ENCODE measurements at places on chromosomes 11 and 22.
A peak's percentile ranks its signal among the peaks of the same experiment; 100 is the strongest.

DNA sequence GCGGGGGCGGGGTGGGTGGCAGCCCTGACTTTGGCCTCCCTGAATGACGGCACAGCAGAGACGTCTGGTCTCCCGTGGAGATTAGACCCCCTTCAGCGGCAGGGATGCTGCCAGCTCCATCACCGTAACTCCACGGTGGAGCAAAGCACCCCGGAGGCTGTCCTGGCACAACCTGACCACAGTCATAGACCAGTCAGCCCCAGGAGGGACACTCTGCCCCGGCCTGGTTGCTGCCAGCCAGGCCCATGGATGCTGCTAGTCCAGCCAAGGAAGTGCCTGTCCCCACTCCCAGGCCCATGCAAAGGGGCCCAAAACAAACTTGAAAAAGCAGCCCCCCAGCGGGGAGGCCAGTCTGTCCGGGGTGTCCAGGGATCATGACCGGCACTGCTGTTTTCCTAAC, 11.5 kb upstream of the ANO1 start:
- no peak for DNase-seq

DNA sequence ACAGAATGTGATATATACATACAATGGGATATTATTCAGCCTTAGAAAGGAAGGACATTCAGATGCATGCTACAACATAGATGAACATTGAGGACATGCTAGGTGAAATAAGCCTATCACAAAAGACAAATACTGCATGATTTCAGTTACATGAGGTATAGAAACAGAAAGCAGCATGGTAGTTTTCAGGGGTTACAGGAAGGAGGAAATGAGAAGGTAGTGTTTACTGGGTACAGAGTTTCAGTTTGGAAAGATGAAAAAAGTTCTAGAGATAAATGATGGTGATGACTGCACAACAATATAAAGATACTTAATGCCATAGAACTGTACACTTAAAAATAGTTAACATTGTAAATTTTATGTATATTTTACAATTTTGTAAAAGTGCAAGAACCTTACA, 266.7 kb upstream of the C11orf87 start:
- DNase-seq, result no peak

GRCh38 chr11:61596990-61597389, 16.1 kb upstream of the SYT7 start:
- no peak for DNase-seq

DNA sequence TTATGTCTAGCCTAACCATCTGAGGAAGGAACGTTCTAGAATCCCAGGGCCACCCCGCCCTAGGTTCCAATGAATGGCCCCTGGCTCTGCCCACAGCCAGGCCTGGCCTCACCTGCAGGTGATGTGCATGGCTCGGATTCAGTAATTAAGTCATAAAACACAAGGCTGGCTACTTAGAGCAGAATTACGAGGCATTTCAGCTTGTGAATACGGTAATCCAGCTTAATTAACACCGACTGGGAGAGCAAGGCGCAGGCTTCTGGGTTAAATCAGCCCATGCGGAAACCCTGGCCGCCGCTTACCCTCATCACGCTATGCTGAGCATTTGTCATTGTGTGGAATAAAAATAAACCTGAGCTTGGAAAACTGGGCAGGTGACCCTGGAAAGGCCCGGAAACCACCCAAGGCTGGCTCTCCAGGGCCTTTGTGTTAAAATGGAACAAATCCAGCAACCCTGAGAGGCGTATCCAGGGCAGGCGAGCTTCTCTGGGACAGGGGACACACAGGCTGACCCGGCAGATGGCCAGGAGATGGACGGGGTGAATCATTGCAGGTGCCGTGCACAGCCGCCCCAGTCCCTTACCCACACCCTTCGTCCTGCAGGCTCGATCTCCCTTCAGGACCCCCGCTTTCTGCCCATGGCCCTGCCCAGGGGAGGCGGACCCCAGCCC, 220.2 kb downstream of the CTTN start:
- DNase-seq, result no peak

DNA sequence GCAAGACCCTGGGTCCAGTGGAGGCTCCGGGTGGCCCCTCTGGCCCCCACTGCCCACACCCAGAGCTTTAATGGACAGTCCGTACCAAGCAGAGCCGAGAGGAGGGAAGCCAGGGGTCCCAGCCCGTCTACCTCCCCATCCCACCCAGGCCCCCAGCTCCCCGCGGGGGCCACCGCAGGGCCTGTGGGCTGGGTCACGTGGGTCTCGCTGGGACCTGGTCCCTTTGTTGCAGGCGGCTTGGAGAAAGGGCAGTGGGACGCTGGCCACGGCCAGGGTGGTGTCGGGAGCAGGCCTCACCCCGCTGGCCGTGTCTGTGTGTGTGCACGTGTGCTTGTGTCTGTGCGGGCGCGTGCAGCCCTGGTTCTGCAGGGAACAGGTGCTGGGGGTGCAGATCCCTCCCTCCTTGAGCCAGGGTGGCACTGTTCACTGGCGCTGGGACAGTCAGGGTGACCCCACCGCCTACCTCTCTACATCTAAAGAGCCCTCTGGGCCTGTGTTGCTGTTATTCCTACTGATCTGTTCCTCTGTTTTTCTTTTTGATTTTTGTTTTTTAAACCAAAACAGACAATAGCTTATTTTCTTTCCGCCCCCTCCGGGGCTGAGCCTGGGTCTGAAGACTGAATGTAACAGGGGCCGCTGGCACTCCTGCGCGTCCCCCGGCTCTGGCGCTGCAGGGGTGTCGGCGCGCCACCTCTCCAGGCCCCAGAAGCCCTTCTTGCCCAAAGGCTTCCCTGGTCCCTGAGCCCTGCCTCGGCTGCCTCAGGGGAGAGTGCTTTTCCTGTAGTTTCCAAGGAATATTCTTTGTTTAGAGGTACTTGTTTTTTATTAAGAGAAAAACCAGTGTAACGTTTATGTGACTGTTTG, 20.1 kb upstream of the TMEM191C start:
- DNase-seq, result no peak

GRCh38 chr11:48107188-48107704, 109.4 kb upstream of the OR4B1 start:
- no peak for DNase-seq

GRCh38 chr22:31631436-31631835, 30.6 kb downstream of the PISD start:
- DNase-seq, result no peak

GRCh38 chr11:75311858-75312288, 39.6 kb downstream of the ARRB1 start:
- DNase-seq, result no peak

DNA sequence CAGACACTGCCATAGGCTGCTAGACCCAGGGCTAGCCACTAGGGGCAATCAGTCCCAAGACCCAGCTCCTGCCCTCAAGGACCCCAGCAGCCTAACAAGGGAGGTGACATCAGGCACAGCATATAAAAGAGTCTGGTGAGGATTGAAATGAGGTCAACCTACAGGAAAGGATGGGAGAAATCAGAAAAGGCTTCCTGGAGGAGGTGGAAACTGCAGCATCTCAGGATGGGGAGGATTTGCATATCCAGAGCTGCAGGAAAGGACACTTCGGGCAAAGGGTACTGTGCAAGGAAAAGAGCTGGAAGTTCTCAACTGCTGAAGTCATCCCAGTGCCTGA, 2.9 kb upstream of the ARFGAP2 start:
- no peak for DNase-seq

GRCh38 chr22:44103735-44104480, 76.8 kb upstream of the PARVG start:
- no peak for DNase-seq

DNA sequence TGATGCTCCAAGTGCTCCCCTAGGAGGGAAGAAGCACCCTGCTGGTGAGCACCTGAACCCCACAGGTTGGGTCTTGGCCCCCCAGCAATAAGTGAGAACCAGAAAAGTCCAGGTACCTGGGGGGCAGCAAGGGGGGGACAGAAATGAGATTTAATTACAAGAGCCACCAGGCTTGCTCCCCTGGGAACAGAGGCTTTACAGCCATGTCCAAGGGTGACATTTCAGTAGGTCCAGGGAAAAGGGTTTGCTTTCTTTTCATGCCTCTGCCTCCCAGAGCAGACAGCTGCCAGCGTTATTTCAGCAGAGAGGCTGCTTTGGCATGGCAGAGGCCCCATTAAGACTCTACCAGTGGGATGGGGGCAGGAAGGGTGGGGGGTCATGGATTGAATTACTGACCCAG, 437.7 kb downstream of the BUD13 start:
- no peak for DNase-seq

DNA sequence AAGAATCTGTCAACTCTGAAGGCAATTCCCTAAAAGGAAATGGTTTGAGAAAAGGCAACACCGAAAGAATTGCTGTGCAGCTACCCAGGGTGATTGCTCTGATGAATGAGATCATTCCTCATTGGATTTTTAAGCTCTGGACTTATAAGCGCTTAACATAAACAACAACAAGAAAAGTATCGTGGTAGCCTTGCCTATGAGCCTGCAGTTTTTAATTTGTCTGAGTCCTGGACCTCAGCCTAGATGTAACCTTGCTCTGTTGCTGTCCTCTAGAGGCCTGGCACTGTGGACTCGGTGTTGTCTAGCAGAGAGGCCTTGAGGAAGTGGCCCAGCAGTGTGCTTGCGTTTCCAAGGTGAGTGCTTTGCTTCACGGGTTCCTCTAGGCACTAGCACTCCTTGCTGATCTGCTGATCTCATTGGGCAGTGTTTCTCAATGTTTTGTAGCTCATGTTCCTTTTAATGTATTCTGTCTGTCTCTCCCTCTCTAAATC, 20.4 kb downstream of the CCDC81 start:
- no peak for DNase-seq

DNA sequence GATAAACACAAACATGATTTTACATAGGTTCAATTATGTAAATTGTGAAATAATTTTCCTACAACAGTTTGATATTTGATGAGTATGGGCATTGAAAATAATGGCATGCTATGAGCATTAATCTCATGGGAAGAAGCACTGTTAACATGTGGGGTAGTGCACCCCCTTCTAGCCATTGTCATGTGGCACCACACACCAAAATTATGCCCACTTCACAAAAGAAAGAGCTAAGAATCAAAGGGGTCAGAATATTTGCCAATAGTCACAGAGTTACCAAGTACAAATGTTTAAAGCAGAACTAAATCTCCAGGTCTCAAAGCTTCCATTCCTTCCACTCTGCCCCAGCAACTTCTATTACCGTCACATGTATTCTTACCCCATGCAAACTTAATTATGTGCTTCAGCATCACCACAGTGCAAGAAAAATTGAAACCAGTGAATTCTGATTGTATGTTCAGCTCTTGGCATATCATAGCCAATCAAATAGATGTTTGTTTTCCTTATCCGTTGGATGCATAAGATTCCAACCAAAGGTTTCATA, 1273.8 kb downstream of the FAM181B start:
- DNase-seq, result no peak

- DNase-seq, result no peak
These were observed 7.0 kb upstream of the KCNE3 start for GRCh38 chr11:74474316-74474715.

DNA sequence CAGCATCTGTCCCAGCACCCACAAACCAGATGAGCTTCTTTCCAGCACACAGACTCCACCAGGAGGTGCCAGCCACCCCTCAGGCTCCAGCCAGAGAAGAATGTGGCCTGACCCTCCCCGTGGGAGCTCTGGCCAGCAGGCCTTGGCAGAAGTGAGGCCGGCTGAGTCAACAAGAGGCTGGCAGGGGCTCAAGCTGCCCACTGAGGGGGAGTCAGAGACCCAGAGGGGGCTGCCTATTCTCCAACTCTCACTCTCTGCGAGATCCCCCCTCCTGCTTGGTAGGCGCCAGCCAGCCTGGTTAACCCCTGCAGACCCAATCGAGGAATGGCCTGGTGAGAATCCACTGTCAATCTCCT, 10.6 kb upstream of the CDC42EP1 start:
- no peak for DNase-seq

DNA sequence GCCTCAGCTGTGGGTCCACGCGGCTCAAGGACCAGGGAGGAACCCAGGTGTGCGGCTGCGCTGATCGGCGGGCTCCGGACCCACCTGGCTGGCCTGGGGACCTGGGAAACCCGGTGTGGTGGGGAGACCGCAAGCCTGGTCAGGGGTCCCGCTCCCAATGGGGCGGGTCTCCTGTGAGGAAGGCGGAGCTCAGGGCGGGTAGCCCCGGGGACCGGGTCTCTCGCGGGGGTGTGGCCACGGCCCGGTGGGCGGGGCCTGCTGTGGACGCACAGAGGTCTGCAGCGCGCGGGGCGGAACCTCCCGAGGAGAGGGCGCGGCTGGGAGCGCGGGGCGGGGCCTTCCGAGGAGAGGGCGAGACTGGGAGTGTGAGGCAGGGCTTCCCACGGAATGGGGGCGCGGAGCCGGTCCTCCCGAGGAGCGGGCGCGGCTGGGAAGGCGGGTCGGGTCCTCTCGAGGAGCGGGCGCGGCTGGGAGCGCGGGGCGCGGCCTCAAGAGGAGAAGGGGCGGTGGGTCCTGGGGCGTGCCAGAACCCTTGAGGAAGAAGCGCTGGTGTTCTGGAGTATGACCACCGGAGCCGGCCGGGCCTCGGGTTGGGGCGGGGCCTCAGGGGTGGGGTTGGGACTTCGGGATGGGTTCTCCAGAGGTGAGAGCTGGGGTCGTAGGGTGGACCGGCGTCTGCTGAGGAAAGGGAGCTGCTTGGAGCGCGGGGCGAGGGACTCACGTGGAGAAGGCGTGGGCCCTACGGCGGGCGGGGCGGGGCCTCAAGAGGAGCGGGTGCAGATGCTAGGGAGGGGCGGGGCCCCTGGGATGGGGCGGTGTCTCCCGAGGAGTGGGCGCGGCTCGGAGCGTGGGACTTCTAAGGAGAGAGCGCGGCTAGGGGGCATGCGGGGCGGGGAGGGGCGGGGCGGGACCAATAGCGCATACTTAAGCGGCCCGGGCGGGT, 20.8 kb downstream of the DGCR6L start:
- DNase-seq, result peak; percentile 18
